ENCODE measurements at places on chromosomes 4 and X.

GRCh38 chr4:15920723-15921591, 17.6 kb downstream of the FGFBP1 start:
- peaks cover 5% of the 10 kb centered on the region for H3K27me3 ChIP-seq
- H3K27ac ChIP-seq = no peak overlapping the region
- DNase-seq = no peak
- H3K36me3 ChIP-seq = no peaks in the 10 kb centered on the region

DNA sequence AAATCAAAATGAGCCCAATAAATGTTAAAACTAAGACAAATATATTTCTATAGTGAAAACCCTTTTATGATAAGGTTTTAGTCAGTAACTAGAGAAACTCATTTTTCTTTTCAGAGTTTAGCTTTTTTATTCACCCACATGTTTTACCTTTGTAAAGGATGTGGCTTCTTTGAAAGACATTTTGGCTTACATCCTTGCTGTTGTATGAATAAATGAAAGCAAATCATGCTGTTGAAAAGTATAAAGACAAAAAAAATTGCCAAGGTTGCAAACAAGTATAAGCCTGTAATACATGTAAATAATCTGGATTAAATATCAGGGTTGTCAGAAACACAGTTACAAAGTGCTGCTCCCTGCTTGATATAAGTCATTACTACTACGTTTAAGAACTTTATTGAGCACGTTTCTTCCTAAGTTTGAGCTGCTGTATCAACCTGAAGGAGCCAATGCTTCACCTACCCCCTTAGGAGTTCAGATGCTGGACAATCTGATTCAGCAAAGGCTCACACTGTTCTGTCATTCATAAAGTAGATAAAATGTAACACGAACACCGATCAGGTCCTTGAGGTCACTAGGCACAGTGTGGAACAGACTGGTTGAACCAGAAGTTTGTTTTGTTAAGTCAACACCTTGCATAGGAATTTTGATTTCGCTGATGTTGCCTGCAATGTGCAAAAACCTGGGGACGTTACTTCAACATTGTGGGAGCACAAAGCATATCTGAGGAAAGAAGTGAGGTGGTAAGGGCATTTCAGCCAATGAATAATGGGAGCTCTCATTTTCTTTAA, 321.2 kb upstream of the BMP3 start:
- DNase-seq = no peak
- no peaks in the 10 kb centered on the region for H3K4me1 ChIP-seq
- H3K27ac ChIP-seq = no peak overlapping the region

DNA sequence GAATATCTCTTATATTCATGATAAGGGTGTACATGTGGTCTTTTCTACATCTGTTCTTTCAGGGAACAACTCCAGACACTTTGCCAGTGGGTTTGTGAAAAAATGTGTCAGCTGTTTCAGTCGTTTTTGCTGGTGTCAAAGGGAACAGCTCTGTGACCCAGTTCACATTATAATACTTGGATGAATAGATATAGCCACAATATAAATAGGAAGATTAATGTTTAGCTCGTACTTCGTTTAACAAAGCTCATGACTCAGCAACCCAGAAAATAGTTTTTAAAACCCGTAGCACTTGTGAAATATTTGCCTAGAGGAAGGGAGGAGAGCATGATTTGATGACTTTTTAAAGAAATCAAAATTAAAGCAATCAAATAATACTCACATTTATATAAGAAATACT, 7.9 kb downstream of the LIAS start:
- H3K4me3 ChIP-seq = no peak overlapping the region
- H3K27ac ChIP-seq = no peak overlapping the region
- DNase-seq = no peak

DNA sequence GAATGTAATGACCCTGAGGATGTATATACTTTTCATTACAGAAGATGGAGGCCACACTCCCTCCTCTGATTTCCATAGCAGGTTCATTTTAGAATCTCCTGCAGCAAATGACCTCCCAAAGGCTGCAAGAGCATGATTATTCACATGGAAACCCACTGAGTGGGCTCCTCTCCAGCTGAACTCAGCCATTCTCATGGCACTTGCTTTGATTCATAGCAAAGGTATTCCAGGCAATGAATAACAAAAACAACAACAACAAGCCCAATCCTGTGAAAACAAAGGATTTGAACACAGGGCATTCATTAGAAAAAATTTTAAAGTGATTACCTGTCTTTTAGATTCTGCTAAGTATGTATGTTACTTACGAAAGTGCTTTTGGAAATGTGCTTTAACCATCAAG, 894.0 kb upstream of the FRG1 start:
- no peak overlapping the region for H3K4me3 ChIP-seq
- no peak for DNase-seq
- H3K4me1 ChIP-seq = no peaks in the 10 kb centered on the region

- DNase-seq = no peak
- H3K27ac ChIP-seq = no peak overlapping the region
- peaks cover 2% of the 10 kb centered on the region for H3K4me1 ChIP-seq
- no peak overlapping the region for H3K4me3 ChIP-seq
- H3K27me3 ChIP-seq = no peaks in the 10 kb centered on the region
Measured at GRCh38 chr4:175330652-175331051, 412.5 kb downstream of the ADAM29 start.

DNA sequence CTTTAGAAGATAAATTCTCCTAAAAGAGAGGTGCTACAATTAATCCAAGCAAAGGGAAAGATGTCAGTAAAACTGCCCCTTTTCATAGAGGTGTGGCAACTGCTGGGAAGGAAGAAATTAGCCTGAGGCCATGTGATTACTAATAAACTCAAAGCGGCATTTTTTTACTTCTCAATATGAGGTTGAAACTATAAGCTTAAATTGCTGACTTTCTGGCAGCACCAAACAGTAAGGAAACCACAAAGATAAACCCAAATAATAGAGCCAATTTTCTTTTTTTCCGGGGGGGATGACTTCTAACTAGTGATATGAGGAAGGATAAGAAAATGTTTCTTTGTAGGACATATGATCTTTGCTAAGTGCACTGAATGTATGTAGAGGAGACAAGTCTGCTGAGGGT, 30.9 kb downstream of the AR start:
- H3K36me3 ChIP-seq = no peaks in the 10 kb centered on the region
- H3K27me3 ChIP-seq = no peaks in the 10 kb centered on the region
- DNase-seq = no peak
- no peak overlapping the region for H3K4me3 ChIP-seq
- H3K27ac ChIP-seq = no peak overlapping the region

DNA sequence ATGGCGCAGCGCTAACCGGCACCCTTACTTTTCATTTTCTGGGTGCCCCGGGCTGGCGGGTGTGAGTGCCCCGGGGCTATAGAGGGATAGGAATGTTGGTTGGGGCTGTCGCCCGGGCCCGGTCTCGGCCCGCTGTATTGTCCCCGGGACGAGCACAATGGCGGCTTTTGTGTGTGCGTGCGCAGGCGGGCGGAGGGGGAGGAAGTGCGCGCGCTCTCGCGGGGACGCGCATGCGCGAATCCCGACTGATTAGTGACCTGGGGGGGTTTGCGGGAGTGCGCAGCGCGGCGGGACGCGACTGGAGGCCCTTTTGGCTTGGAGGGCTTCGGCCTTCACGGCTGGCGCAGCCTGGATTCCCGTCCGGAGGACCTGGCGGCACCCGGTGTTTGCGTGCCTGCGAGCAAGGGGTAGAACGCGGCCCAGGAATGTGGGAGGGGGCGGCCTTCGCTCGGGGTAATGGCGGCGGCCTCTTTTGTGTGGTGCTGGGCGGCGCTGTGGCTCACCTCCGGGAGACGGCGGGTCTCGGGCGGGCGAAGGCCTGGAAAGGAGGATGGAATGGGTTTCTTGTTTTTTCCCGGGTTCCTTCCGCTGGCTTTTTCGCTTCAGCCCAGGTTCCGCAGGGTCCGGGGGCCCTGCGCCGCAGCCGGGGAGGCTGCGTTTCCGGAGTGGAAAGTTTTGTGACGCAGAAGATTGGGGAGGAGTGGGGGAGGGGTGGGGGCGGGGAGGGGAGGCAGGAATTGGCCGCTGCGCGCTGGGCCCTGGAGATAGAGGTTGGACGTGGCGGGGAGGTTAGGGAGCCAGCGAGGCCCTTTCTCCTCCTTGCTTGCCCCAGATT, 618 bp downstream of the DDX3X start:
- H3K27ac ChIP-seq = peak overlapping the region; percentile 100
- DNase-seq = peak; percentile 93
- peaks cover 9% of the 10 kb centered on the region for H3K36me3 ChIP-seq
- H3K4me3 ChIP-seq = peak overlapping the region; percentile 99
- no peaks in the 10 kb centered on the region for H3K27me3 ChIP-seq

GRCh38 chr4:169225058-169225751, 45.6 kb downstream of the SH3RF1 start:
- H3K36me3 ChIP-seq = peaks cover 2% of the 10 kb centered on the region
- H3K4me1 ChIP-seq = no peaks in the 10 kb centered on the region
- DNase-seq = no peak
- H3K4me3 ChIP-seq = no peak overlapping the region

DNA sequence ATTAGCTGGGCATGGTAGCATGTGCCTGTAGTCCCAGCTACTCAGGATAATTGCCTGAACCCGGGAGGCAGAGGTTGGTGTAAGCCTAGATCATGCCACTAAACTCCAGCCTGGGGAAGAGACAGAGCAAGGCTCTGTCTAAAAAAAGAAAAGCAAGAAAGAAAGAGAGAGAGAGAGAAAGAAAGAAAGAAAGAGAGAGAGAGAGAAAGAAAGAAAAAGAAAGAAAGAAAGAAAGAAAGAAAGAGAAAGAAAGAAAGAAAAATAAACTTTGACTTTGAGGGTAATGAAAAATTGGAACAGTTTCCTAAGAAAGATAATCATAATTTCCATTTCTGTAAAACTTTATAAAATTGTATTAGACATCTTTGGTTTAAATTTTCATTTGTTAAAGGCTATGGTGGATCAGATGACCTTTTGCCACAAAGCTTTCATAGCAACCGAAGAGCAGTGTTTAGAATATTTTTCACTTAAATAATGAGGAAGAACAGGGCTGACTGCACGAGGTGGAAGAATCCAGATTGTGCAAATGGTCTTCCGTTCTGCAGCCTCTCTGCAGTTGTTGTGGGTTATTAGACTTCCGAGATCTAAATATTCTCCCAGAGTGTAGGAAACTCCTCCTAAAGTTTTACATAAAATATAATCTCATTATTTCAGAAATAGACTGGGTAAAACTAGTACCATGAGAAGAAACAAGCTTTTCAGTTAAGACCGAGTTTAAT, 55.9 kb downstream of the RBM47 start:
- no peaks in the 10 kb centered on the region for H3K27me3 ChIP-seq
- H3K4me3 ChIP-seq = peak overlapping the region; percentile 68
- H3K4me1 ChIP-seq = peaks cover 30% of the 10 kb centered on the region

- H3K4me1 ChIP-seq = no peaks in the 10 kb centered on the region
- no peak for DNase-seq
- peaks cover 3% of the 10 kb centered on the region for H3K27me3 ChIP-seq
- no peaks in the 10 kb centered on the region for H3K36me3 ChIP-seq
- H3K4me3 ChIP-seq = no peak overlapping the region
Measured at GRCh38 chr4:72953571-72953970, 115.9 kb downstream of the COX18 start.

- no peaks in the 10 kb centered on the region for H3K4me1 ChIP-seq
- DNase-seq = no peak
- no peaks in the 10 kb centered on the region for H3K36me3 ChIP-seq
- no peak overlapping the region for H3K27ac ChIP-seq
- H3K4me3 ChIP-seq = no peak overlapping the region
- H3K27me3 ChIP-seq = no peaks in the 10 kb centered on the region
Measured at GRCh38 chr4:186807808-186808629, 84.4 kb upstream of the FAT1 start.

DNA sequence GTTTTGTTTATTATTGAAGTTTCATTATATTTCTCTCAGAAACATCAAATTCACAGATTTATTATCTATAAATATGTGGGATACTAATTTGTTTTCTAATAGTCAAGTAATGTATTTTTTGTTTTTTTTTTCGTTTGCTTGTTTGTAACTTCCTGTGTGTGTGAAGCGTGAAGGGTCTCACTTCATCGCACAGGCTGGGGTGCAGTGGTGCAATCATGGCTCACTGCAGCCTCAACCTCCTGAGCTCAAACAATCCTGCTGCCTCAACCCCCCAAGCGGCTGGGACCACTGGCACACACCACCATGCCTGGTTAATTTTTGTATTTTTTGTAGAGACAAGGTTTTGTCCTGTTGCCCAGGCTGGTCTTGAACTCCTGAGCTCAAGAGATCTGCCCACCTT, 55.1 kb downstream of the SH3RF1 start:
- DNase-seq = no peak
- H3K4me1 ChIP-seq = peaks cover 24% of the 10 kb centered on the region
- H3K36me3 ChIP-seq = peaks cover 13% of the 10 kb centered on the region
- no peaks in the 10 kb centered on the region for H3K27me3 ChIP-seq
- H3K27ac ChIP-seq = peak overlapping the region; percentile 70
- H3K4me3 ChIP-seq = peak overlapping the region; percentile 29
